GM12878 (cell line): ENCODE measurements at places on chromosomes 16 and 17. TPM values are rescaled to one million over a fixed set of nuclear protein-coding genes. Genes with fewer than 3 reads are reported as not detected.
A peak's percentile ranks its signal among the peaks of the same experiment; 100 is the strongest.

TMEM100 gene
- total RNA-seq: not detected in 2 replicates

CIBAR2 gene
- not detected in 2 replicates for total RNA-seq

SDR42E1 gene
- 2.6 and 3.2 TPM in 2 replicates for total RNA-seq

ACSM2A gene
- 0.21 TPM in 1 of 2 replicates, not detected in the other for total RNA-seq

KRTAP9-8 gene
- total RNA-seq: not detected in 2 replicates

KIF18B gene
- 39.4 and 44.4 TPM in 2 replicates for total RNA-seq

DNA sequence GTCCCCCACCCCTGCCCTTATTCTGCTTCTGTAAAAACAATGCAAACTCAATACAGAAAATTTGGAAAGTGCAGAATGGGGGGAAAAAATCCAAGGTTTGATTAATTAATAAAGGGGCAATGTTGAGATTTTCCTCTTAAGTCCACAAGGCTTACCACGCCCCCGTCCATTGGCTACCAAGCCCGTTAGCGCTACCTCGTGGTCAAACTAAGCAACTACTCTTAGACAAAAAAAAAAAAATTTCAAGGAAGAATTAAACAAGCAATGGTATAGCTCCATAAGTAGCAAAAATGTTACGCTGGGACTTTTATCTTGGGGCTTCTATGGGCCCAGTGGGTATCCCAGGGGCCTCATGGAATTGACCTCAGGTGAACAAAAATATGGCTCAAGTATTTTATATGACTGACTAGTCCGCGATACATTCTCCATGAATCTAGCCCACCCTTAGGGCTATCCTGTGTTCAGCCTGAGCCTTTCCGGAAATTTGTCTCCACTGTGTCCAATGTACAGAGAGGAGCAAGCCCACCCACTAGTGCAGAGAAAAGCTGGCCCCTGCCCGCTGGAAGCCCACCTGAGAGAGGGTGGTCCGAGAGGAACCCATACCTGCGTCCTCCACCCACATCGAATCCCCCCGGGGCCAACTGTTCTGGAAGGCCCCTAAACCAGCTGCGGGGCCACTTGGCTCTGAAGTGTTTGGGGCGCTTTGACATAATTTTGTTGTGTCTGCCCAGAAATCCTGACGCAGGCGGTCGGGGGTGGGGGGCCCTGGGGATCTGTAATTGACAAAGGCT is 19.1 kb upstream of the TEX2 start:
- no peaks in the 10 kb centered on the region for H3K27me3 ChIP-seq
- peaks cover 12% of the 10 kb centered on the region for H3K4me1 ChIP-seq
- H3K27ac ChIP-seq: no peak overlapping the region
- DNase-seq: peak; percentile 17
- no peak overlapping the region for H3K4me3 ChIP-seq

DNA sequence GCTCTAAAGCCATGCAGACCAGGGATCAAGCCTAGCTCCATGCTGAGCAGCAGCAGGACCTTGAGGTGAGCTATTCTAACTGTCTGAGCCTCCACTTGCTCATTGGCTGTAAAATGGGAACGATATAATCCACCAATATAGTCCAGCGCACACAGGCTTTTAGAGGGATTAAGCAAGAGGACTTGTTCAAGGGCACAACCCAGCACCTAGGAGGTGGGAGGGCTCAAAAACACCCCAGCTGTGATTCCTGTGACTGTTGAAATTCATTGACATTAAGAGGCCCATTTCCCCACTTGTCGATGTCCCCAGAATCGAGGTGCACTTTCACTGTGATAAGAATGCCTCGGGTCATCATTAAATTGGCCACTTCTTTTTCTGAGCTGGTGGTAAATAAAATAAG is 4.1 kb downstream of the USH1G start:
- H3K27ac ChIP-seq: no peak overlapping the region
- no peaks in the 10 kb centered on the region for H3K4me1 ChIP-seq
- H3K36me3 ChIP-seq: no peaks in the 10 kb centered on the region
- no peak for DNase-seq

DNA sequence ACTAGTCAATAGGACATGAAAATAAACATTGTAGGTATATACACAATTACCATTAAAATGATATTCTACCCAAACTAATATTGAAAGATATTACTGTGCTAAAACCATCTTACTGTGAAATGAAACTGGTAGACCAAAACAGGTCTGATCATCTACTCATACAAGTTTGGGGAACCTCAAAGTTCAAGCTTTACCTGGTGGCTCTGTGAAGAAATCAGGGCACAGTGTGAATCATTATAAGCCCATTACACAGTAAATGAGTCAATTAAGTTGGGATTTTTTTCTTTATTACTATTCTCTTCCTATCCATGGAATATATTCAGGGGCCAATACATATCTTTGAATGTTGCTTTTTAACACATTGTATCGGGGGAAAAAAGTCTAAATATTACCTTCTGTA is 57.1 kb downstream of the HELZ start:
- H3K27me3 ChIP-seq: no peaks in the 10 kb centered on the region
- no peaks in the 10 kb centered on the region for H3K4me1 ChIP-seq
- H3K27ac ChIP-seq: no peak overlapping the region
- DNase-seq: no peak

DNA sequence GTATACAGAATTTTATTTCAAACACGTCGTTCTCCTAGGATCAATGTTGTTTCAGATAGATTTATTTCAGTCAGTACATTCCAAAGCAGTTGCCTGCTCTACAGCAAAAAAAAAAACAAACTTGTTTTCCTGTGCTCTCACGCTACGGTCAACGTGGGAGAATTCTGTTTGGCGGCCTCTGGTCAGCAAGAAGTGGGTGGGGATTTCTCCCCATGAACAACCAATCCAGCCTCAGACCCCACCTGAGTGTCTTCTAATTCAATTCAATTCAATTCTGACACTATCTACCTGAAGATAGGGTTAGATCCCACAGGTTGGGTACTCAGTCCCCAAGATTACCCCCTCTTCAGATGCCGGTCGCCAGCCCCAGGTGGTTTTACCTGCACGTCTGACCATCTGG is 22.1 kb downstream of the C17orf58 start:
- DNase-seq: no peak
- no peak overlapping the region for H3K27ac ChIP-seq
- H3K36me3 ChIP-seq: peaks cover 17% of the 10 kb centered on the region; the same call in 1 of the 2 replicates
- H3K4me1 ChIP-seq: no peaks in the 10 kb centered on the region
- H3K4me3 ChIP-seq: no peak overlapping the region
- H3K27me3 ChIP-seq: no peaks in the 10 kb centered on the region

DNA sequence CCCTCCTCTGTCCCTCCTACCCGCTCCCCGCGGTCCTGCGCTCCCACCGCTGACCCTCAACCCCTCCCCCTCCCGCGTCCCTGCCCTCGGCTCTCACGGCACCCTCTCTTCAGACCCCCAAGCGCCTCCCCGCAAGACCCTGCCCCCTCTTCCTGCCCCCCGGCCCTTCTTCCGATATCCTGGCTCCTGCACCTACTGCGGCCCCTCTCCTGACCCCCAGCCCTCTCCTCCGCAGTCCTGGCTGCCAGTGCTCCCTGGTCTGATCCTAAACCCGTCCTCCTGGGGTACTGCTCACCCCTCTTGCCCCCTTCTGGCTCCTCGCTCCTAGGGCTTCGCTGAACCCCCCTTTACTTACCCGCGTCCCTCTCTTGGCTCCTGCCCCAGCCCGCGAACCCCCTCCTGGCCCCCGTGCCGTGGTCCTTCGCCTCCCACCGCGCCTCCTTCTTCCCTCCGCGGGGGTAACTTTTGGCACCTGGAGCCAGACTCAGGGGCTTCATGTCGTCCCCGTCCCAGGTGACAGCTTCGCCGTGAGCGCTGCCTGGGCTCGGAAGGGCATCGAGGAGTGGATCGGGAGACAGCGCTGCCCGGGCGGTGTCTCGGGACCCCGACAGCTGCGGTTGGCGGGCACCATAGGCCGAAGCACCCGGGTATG is 839 bp downstream of the NKD1 start:
- H3K27ac ChIP-seq: no peak overlapping the region
- no peaks in the 10 kb centered on the region for H3K4me1 ChIP-seq
- DNase-seq: no peak

GRCh38 chr17:14427900-14428647 is 127.2 kb downstream of the HS3ST3B1 start:
- H3K36me3 ChIP-seq: no peaks in the 10 kb centered on the region
- H3K27ac ChIP-seq: peak overlapping the region; percentile 19; the same call in 1 of the 2 replicates
- no peaks in the 10 kb centered on the region; the same call in 1 of the 2 replicates for H3K4me1 ChIP-seq
- no peak overlapping the region for H3K4me3 ChIP-seq

DNA sequence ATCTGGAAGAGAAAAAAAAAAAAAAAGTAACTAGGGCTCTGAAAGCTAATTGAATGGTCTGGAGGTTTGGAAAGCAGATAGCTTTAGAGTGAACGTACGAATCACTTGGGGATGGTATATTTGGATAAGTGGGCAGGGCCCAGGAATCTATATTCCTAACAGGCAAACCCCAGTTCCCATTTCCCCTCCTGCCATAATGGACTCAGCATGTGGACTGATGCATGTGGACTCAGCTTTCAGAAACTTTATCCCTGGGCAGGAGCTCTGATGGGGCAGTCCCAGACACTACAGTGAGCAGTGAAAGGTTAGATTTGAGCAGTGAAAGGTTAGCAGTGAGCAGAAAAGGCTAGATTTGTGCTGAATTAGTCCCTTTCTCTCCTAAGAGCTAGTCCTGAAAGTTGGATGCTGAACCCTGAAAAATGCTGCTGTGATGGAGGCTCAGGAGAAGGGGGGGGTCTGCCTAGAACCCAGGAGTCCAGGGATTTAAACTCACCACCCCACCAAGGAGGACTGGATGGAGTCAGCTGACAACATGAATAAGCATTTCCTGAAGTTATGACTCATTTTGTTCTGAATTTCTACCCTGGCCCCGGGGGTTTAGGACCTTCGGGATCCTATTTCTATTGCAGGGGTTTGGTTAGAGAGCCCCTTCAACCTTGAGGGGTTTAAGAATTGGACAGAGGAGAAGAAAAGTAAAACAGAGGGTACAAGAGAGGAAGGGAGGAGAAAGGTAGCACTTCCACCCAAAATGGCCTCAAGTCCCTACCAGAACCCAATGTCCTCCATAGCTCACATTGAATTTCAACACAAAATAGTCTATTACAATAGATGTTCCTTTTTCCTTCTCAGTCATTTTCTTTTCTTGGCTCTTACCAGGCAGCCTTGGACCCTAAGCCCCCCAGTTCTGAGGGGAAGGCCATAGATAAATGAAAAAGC is 10.3 kb upstream of the FZD2 start:
- no peaks in the 10 kb centered on the region for H3K36me3 ChIP-seq
- peaks cover 22% of the 10 kb centered on the region for H3K4me1 ChIP-seq
- H3K27ac ChIP-seq: no peak overlapping the region
- H3K27me3 ChIP-seq: no peaks in the 10 kb centered on the region

DNA sequence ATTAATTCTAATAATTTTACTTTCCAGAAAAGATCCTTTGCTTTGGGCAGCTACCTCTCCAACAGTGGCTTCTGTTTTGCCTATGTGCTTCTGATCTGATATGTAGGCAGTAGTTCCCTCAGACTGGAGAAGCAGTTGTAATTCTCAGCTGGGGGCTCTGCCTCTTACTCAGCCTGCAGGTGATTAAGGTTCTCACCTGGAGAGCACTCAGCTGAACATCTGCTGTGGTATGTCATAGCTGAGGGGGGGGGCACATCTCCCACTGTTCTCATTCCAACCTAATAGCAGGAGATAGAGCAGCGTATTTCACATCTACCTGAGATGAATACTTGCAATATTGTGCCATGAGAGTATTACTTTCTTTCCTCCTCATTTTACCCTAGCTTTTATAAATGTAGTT is 511.9 kb upstream of the CDH8 start:
- H3K4me3 ChIP-seq: no peak overlapping the region
- H3K27me3 ChIP-seq: no peaks in the 10 kb centered on the region
- no peak for DNase-seq

- H3K36me3 ChIP-seq: peaks cover 5% of the 10 kb centered on the region; the same call in 1 of the 2 replicates
- no peak overlapping the region for H3K27ac ChIP-seq
- H3K27me3 ChIP-seq: no peaks in the 10 kb centered on the region
- peaks cover 25% of the 10 kb centered on the region for H3K4me1 ChIP-seq
Observed at GRCh38 chr17:38724337-38724988, 5.7 kb upstream of the CISD3 start.

GRCh38 chr17:69431835-69432234 is 17.3 kb downstream of the MAP2K6 start:
- H3K4me1 ChIP-seq: peaks cover 18% of the 10 kb centered on the region
- no peak overlapping the region for H3K27ac ChIP-seq
- H3K27me3 ChIP-seq: no peaks in the 10 kb centered on the region
- DNase-seq: no peak

DNA sequence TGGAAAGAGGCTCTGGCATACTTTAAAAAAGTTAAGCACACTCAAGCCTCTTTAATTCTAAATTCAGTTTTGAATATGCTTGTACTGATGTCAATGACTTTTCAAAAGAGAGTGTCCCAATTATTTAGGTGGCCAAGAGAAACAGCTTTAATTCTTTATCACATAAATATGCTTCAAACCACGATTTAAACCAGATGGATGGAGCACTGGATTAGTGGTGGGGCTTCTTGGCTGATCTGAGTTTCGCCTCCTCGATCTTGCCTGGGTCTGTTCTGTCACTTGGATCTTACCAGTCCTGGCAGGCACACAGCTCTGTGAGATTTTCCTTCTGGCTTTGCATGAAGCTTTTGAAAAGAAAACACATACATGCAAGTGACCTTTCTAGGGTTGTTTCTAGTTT is 467.8 kb downstream of the MAF start:
- no peak overlapping the region for H3K27ac ChIP-seq
- H3K4me3 ChIP-seq: no peak overlapping the region
- H3K4me1 ChIP-seq: no peaks in the 10 kb centered on the region
- no peaks in the 10 kb centered on the region for H3K27me3 ChIP-seq

DNA sequence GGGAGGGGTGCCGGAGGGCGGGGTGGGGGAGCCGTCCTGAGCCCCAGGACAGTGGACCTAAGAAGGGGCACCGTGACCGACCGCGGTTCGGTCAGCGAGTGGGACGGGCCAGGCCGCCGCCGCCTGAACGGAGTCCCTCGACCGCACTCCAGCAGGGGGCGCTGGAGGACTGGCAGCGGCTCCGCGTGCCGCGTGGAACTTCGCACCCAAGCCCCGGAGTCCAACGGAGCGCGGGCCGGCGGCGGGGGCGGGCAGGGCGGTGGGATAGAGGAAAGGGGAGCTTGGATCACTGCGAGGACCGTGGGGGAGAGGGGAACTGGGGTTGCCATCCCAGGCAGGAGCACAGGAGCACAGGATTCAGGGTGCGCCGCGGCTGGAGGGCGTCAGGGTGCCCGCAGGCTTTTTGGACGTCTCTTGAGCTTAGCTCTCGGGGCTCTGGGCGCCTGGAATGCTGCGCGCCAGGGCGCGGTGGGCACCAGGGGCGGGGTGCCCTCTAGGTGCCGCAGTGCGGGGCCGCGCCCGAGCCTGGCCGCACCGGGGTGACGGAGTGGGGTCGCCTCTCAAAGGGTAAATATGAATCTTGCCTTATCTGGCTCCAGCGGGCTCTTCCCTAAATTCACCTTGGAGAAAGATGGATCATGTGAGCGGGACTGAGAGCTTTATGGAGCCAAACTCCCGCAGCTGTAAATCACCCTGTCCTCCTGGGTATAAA is 379 bp upstream of the OTOP2 start:
- no peak overlapping the region for H3K4me3 ChIP-seq
- H3K36me3 ChIP-seq: no peaks in the 10 kb centered on the region
- peaks cover 11% of the 10 kb centered on the region for H3K27me3 ChIP-seq
- no peaks in the 10 kb centered on the region for H3K4me1 ChIP-seq
